ENCODE measurements at places on chromosomes 11 and 22.

GRCh38 chr11:1574238-1574932 is 2.3 kb upstream of the DUSP8 start:
- DNase-seq, result no peak

- no peak for DNase-seq
Measured at GRCh38 chr11:17611049-17611448, 64.0 kb downstream of the OTOG start.

DNA sequence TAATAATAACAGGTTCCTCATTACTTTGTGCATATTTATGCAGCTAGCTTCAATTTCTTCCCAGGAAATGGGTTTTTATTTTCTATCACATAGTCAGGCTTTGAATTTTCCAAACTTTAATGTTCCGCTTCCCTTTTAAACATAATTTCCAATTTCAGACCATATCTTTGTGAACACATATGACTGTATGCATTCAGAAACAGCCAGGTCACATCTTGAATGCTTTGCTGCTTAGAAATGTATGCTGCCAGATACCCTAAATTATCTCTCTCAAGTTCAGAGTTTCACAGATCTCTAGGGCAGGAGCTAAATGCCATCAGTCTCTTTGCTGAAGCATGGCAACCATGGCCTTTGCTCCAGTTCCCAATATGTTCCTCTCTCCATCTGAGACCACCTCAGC is 2203.8 kb downstream of the LRRC4C start:
- no peak for DNase-seq

GRCh38 chr11:77724636-77725035 is 87.0 kb upstream of the CLNS1A start:
- DNase-seq, result no peak

DNA sequence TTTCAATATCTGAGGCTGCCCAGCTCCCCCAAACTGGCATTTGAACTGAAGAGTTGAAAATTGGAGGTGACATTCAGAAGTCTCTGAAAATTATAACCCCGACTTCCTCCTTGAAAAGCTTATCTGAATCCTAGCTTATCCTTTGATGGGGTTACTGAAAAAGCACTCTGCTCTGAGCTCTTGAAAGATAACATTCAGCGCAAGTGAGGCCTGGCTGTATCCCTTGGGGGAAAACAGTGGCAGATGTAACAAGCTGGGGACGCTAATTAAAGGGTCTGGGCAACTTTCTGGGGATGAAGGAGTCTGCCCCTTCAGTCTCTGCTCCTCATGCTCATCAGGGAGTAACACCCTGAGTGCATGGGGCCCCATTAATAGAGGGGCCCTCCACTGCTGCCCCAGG is 402.0 kb upstream of the CADM1 start:
- DNase-seq, result no peak

GRCh38 chr11:116207019-116207418 is 565.8 kb downstream of the BUD13 start:
- no peak for DNase-seq

DNA sequence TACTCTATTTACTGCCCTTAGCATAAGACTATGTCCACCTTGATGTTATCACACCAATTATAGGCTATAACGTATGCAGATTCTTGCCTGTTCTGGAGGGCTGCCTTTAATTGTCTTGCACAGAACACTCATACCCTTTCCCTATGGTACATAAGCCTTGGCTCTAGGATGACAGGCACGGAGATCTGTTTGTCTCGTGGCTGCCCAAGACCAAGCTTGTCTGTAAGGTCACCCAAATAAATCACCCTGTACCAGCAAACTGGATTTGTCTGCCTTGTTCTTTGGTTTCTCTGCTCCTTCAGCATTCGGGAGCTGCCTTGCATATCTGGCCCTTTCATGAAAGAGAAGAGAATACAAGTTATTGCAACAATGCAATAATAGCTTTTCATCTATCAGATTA is 7.5 kb upstream of the TSGA10IP start:
- no peak for DNase-seq

DNA sequence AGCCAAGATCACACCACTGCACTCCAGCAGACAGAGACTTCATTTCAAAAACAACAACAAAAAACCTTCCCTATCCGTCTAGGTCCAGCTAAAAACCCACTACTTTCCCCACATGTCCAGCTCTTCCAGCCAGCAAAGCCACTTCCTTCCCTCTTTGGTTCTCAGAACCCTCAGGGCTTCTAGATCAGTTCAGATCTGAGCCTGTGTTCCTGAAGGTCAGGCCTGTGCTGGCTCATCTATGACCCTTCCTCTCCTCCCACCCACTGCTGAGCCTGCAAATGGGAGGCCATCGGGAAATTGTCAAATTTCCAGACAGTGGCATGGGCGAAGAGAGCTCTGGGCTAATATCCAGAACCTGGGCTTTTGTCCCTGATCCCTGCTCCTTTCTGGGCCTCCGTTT is 37.8 kb downstream of the SLCO2B1 start:
- no peak for DNase-seq

GRCh38 chr11:8719211-8719649 is 36.6 kb downstream of the RPL27A start:
- DNase-seq, result no peak

DNA sequence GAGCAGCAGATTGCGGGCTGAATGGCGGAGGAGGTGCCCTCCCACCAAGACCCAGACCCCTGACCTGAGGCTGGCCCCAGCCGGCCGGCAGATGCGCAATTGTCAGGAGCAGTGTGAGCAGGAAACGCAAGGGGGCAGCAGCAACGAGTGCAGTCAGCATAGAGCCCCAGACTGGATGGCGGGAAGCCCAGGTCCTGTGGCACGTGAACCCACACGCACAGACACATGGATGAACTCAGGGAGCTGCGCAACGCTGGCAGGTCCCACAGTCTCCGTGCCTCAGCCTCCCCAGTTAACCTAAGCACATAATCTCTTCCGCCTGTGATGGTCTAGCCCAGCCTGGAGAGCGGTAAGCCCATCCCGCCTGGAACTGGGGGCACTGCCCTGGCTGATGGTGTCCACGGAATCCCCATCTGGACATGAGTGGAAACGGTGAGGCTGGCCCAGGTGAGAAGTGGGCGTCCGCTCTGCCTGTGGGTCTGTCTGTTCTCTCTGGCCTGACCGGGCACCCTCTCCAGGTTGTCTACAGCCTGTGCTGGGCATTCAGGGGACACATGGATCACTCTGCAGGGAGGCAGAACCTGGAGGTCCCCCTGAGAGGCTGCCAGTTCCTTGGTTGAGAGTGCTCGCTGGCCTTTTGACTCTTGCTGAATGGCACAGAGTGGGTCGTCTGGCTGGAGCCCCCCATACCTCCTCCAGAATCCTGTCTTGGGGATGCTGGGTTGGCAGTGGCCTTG is 626 bp upstream of the TBX10 start:
- no peak for DNase-seq

DNA sequence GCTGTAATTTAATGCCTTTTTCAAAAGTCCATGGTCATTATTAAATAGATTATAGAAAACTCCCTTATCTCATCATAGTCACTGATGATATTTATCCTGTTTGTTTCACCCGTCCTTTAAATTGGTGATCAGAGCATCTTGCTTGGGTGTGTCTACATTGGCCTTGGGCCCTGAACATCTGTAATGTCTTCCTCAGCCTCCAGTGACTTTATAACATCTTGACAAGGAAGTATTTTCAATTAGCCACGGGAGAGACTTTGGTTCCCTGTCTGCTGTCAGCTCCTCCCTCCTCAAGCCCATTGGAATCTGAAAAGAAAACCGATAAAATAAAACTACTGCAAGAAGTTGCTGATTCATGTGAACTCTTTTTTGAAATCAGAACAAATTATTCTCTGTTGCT is 116.9 kb upstream of the TTC12 start:
- no peak for DNase-seq

DNA sequence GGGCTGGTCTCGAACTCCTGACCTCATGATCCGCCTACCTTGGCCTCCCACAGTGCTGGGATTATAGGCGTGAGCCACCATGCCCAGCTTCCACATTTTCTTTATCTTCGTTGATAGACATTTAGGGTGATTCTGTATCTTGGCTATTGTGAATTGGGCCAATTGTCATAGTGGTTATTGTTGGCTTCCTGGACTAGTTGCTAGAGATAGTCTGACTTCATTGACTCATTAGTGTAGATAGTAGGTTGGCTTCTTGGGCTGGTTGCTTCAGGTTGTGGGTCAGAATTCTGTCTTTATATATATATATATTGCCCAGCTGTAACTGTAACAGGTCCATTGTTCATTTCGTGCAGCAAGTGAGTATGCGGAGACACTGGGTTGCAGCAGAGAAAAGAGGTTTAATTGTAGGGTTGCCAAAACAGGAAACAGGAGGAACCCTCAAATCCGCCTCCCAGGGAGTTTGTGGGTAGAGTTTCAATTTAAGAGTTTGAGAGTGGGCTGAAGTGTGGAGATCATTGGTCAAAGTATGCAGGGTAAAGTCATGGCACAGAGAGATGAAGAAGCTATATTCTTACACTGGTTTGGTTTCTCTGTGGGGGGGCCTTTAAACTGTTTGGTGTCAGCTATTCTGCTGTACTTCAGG is 22.0 kb downstream of the ATG13 start:
- DNase-seq, result no peak

GRCh38 chr11:33387996-33388395 is 130.8 kb downstream of the HIPK3 start:
- no peak for DNase-seq

DNA sequence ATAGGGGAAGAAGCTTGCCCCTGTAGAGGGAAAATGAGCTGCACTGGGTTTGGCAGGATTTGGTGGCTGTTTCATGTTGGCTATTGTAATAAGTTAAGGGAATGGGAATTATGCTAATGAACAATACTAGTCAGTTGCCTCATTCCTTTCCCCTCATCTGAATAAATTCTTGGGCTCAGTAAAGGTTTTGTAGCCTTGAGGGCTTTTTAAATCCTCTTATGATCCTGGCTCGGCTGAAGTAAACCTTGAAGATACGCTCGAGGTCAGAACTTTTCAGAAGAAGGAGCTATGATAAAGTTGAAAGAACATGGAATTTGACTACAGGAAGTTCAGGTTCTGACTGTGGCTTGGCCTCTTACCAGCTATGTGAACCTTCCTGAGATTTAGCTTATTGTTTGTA is 448.7 kb downstream of the RAB38 start:
- no peak for DNase-seq

- no peak for DNase-seq
Measured at GRCh38 chr11:32334822-32335221, 100.5 kb downstream of the WT1 start.

DNA sequence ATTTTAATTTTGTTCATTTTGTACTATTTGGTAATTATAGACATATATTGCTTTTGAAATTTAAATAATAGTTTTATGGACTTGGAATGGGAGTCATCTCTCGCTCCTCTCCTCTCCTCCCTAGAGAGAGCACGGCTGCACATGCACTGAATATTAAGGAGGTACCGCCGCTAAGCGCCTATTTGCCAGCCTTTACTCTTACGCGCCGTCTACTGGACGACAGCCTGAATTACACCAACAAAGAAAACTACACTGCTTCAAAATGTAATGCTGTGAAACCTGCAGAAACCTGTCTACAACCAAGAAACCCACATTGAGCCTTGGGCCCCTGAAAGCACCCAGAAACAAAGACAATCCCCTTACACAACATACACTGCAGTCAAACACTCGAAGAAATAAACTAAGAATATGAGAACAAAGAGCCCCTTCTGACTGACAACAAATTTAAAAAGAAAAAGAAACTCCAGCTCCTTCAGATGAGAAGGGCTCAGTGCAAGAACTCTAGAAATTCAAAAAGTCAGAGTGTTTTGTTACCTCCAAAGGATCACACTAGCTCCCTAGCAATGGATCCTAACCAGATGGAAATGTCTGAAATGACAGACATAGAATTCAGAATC is 737.2 kb downstream of the LRRC4C start:
- DNase-seq, result no peak

DNA sequence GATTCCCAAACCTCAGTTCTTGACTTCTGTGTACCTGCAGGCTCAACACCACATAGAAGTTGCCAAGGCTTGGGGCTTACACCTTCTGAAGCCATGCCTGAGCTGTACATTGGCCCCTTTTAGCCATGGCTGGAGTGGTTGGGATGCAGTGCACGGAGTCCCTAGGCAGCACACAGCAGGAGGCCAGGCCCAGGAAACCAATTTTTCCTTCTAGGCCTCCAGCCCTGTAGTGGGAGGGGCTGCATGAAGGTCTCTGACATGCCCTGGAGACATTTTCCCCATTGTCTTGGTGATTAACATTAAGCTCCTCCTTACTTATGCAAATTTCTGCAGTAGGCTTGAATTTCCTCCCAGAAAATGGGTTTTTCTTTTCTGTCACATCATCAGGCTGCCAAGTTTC is 94.6 kb downstream of the DEPDC5 start:
- no peak for DNase-seq

- DNase-seq, result no peak
Measured at GRCh38 chr11:13837286-13837685, 125.2 kb upstream of the SPON1 start.

- no peak for DNase-seq
Measured at GRCh38 chr11:111718436-111718835, 47.8 kb downstream of the PPP2R1B start.

- no peak for DNase-seq
Measured at GRCh38 chr22:28282405-28283067, 363.5 kb upstream of the PITPNB start.

DNA sequence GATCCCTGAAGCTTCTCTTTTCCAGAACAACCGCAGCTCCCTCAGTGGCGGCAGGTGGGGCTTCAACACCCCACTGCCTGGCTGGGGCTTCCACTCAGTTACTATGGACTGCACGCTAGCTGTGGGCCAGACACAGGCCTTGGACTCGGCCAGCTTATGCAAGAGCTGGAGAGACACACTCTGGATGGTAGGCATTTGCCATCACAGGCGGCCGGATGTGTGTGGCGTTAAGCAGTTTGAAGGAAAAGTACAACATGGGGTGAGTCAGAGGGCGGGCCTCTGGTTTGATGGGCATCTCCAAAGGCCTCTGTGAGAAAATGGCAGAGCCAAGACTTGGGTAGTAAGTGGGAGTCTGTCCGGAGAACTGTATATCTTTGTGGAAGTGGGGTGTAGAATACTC is 17.6 kb downstream of the KCNJ4 start:
- DNase-seq, result no peak

DNA sequence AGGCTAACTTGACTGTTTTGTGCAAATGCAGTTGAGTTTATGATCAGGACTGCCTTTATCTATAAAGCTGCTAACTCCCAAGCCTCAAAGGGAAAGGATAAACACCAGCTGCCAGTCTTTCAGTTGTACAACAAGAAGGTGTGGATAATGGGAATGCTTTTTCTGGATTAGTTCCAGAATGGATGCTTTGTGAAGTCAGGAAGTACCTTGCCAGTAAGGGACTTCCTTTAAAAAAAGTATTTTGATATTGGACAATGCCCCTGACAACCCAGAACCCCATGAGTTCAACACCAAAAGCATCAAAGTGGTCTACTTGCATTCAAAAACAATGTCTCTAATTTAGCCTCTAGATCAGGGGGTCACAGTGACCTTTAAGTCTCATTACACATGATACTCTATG is 32.0 kb downstream of the OR5A2 start:
- DNase-seq, result no peak

- DNase-seq, result no peak
Measured at GRCh38 chr22:23147617-23148387, 2.5 kb downstream of the RAB36 start.

GRCh38 chr11:86932259-86932585 is 23.0 kb downstream of the FZD4 start:
- DNase-seq, result no peak

- DNase-seq, result no peak
Measured at GRCh38 chr11:12329797-12330196, 47.6 kb upstream of the PARVA start.
